ENCODE measurements at places on chromosomes 13 and 19. TPM values are rescaled to one million over a fixed set of nuclear protein-coding genes. Genes with fewer than 3 reads are reported as not detected.

Gene PEX11G
- total RNA-seq = 1.8 TPM

Gene CLIP3
- total RNA-seq = 0.69 TPM

DNA sequence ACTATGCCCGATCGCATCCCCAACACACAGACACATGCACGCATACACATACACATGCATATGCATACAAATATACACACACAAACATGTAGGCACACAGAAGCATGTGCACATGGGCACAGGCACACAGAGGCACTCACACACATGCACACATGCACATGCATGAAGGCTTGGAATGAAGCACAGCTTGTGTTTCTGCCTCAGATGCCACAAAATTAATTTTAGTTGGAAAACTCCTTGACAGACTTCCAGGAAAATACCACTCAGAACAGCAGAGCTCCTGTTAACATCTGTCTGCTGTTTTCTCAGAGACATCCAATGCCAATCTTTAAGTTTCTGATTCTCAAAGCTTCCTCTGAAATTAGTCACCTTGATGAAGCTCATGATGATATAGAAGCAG, 532.7 kb downstream of the RFC3 start:
- H3K4me1 ChIP-seq = no peaks in the 10 kb centered on the region
- no peak for DNase-seq
- H3K36me3 ChIP-seq = no peaks in the 10 kb centered on the region
- no peaks in the 10 kb centered on the region for H3K27me3 ChIP-seq
- no peak overlapping the region for H3K27ac ChIP-seq

GRCh38 chr13:44972956-44973581, 16.2 kb downstream of the NUFIP1 start:
- no peak overlapping the region for H3K27ac ChIP-seq
- H3K4me1 ChIP-seq = peaks cover 10% of the 10 kb centered on the region
- H3K27me3 ChIP-seq = no peaks in the 10 kb centered on the region
- no peak overlapping the region for H3K4me3 ChIP-seq
- no peaks in the 10 kb centered on the region for H3K36me3 ChIP-seq

GRCh38 chr13:106274551-106275203, 260.8 kb downstream of the EFNB2 start:
- no peak overlapping the region for H3K4me3 ChIP-seq
- no peak for DNase-seq
- no peaks in the 10 kb centered on the region for H3K36me3 ChIP-seq
- H3K27me3 ChIP-seq = no peaks in the 10 kb centered on the region
- no peaks in the 10 kb centered on the region for H3K4me1 ChIP-seq
